Activated T-helper 2 cell treated with anti-CD3 and anti-CD28 coated beads, Interferon-gamma antibody, Interleukin-2, Interleukin-4, amounts not matched to agents 10 μg/mL and 5 μg/mL and 100 μg/mL, durations not matched to agents 14 hours and 24 hours and 36 hours (primary cell): ENCODE measurements at places on chromosomes 2 and 18.

DNA sequence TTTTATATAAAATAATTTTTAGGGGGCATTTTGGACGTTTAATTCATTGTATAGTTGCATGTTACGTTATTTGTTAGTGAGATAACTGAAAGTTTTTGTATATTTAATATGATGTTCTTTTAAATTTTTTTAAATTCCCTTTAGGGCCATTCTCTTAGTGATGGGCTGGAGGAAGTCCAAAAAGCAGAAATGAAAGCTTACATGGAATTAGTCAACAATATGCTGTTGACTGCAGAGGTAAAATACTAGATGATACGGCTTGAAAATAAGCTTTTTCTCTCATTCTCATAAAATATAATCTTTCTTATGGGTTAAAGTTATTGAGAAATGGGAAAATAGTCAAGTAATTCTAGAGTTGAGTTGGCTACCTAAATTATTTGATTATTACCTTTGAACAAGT is 58.9 kb downstream of the MTX2 start:
- DNase-seq, result no peak

- peak; percentile 31 for DNase-seq
Measured at GRCh38 chr2:241659150-241659739, 21.8 kb downstream of the ATG4B start.

- DNase-seq, result no peak
Measured at GRCh38 chr2:98519851-98520250, 75.2 kb downstream of the INPP4A start.

DNA sequence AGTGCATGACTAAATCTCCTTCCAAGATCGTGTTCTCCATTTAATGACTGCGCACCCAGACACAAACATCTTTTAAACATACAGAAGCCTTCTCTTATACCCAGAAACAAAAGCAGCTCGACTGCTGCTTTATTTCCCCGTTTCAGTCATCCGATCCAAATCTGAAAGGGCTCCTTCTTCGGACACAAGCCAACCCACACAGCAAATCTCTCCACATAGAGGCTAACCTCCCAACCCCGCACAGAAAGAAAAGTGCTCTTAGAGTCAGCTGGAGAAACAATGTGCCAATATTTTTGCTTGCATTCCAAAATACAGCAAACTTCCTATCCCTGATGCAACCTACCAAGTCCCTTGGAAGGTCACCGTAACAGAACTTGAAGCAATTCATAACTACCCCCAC is 29.1 kb downstream of the GAREM1 start:
- no peak for DNase-seq

- no peak for DNase-seq
Measured at GRCh38 chr2:100780203-100781008, 39.5 kb upstream of the NPAS2 start.
